Stimulated activated CD8-positive, alpha-beta memory T cell treated with anti-CD3 and anti-CD28 coated beads, Interleukin-4, amount 100 ng/mL, for 1 hour (primary cell): ENCODE measurements at places on chromosomes 3 and 15.

- DNase-seq: no peak
Observed at GRCh38 chr15:31463521-31464102, 137.0 kb downstream of the KLF13 start.

DNA sequence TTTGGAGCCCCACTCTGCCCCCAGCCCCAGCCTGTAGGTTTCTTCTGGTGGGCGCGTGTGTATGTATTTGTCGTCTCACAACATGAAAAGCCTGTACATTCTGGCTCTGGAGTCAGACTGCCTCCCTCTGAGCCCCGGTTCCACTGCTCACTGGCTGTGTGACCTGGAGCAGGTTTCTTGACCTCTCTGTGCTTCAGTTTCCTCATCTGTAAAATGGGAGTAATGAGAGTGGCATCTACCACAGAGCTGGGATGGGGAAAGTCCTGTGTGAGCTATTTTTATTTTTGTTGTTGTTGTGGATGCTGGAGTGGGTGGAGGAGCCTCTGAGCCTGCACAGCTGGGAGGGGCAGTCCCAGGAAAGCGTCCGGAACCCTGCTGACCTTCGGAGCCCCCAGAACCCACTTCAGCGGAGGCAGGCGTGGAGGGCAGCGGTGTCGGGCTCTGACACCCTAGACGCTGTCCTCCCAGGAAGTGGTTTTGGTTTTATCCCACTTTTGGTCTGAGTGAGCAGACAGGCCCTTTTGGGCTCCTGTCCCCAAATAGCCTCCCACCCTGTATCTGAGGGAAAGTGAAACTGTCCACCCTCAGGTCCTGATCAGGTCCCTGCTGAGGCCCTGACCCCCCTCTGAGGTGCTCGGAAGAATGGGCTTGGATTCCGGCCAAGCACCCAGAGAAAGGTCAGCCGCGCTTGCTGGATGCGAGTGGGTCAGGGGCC lies 103.5 kb downstream of the CHSY1 start:
- DNase-seq: no peak

DNA sequence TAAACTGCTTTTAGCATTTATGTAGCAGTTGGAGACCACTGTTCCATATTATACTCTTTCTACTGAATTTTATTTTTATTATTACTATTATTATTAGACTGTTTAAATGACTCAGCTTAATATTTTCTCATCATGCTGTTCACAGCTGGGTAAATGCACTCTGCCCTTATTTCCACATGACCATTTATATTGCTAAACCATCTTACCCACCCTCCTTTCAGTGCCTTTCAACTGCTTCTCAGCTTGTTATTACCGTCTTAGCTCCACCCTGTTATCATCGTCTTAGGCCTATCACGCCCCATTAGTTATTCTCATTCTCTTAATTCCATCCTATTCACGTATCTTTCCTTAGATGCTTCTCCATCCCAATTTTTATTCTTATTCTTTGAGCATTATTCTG lies 212.6 kb downstream of the GAP43 start:
- no peak for DNase-seq

DNA sequence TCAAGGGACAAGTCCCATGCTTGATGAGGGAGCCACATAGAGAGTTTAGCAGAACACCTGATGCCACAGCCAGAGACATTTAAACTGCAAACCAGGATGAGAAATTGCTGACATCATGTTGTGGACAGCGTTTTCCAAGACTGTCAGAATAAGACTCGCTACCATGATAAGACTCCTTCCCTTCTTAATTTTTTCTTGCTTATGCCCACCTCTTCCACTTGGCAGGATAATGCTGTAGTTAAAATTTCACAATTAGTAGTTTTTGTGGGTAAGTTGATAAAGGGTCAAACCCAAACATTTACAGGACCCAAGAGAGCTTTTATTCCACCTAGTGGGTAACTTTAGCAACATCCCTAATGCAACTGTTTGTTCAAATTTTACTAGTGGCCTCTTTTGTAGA lies 3.0 kb upstream of the PIAS1 start:
- DNase-seq: no peak

DNA sequence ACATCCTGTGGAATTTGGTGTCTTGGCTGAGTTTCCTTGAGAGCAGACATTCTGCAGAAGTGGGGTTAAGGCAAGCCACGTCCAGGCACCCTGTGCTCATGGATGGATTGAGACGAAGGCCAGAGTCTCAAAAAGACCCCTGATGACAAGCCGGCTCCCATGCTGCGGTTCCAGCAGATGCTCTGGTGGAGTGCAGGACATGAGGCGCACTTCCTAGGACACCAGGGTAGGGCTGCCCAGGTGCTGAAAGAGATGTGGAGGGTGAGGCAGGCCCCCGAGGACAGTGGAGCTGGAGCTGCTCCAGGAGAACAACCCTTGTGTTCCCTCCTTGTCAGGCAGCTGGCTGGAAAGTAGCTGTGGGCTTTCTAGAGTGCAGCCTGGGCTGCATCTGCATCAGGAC lies 81.0 kb downstream of the ASB7 start:
- no peak for DNase-seq

DNA sequence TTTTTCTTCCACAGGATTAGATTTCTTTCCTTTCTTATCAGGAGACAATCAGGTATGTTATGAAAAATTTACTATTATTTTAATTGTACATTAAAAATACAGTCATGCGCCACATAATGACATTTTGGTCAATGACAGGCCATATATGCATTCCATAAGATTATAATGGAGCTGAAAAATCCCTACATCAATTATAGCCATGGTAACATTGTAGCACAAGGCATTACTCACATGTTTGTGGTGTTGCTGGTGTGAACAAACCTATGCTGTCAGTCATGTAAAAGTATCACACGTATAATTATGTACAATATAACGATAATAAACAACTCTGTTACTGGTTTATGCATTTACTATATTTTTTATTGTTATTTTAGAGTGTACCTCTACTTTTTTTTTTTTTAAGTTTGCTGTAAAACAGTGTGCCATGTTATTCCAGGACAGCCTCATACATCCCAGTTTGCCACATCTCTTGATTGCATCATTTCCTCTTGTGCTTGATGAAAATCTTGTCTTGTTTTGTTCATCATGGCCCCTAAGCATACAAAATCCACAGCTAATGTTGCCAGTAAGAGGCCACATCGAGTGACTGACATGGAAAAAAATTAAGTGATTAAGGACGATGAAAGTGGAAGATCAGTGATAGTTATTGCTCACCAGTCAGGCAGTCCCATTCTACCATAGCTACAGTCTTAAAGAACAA lies 21.4 kb downstream of the CALML4 start:
- no peak for DNase-seq

DNA sequence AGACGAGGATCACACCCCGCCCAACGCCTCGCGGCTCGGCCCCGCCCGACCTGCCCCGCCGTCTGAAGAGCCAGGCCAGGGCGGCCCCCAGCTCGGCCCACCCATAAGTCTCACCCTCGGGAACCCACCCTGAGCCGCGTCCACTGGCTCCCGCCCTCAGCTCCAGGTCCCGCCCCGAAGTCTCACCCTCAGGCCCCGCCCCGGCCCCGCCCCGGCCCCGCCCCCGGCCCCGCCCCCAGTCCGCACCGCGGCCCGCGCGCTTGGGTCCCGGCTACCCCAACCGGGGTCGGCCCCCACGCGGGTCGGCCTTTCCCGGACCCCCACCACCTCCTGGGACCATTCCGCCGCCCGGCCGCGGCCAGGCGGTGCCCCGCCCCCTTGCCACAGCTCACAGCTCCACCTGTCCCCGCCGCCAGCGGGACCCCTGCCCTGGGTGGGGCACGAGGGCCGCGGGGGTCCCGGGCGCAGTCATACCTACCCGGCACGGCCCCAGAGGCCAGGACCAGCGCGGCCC lies 489 bp downstream of the CSPG5 start:
- no peak for DNase-seq

DNA sequence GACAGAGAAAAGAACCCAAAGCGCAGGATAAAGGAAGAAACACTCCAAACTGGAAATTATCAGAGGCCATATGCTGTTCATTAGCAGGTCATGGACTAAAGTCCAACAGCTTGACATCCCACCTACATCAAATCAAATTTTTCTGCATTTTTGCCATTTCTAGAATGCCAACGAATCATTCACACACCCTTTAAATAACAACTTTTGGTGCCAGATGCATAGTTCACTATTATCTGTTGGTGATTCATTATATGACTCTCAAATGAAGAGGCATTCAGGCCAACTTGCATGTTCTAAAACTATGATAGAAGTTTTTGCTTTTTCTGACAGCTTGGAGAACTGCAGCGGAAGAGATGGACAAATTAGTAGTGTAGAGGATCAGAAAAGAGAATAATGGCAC lies 529.8 kb upstream of the NAALADL2 start:
- no peak for DNase-seq

- DNase-seq: no peak
Observed at GRCh38 chr3:164416491-164417222, 661.6 kb downstream of the SI start.

GRCh38 chr3:99730870-99731269 lies 86.8 kb upstream of the CMSS1 start:
- no peak for DNase-seq

- DNase-seq: no peak
Observed at GRCh38 chr3:24086617-24087404, 141.7 kb downstream of the NR1D2 start.

DNA sequence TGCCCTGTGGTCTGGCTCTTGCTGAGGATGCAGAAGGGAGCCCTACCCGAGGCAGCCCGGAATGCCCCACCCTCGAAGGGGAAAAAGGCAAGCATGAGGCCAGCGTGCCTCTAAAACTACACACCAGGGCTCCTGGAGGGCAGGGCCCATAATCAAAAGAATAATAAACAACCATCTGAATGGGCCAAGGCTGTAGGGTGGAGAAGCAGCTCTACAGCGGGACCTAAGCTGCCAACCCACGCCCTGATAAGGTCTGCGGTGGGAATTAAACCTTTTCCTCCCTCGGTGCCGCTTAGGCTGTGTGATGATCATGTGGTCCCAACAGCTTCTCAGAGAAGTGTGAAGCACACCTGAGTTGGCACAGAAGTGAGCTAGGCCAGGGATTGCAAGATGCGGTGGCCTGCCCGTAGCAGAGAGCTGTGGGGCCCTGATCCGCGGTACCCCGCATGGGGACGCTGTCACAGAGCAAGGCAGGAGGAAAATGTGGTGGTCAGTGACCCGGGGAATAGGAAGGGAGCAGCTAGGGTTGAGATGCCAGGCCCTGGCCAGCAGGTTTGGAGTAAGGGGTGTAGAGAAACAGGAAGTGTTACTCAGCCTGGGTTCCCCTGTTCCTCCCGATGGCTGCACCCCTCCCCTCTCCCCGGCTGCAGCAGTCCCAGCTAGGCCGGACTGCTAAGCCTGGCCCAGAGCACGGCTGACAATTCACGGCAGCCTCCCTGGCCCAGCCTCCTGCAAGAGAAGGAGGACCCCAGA lies 1.1 kb upstream of the C15orf62 start:
- no peak for DNase-seq

GRCh38 chr3:55128225-55128823 lies 200.5 kb upstream of the LRTM1 start:
- no peak for DNase-seq

GRCh38 chr15:85094685-85095084 lies 113.0 kb downstream of the PDE8A start:
- no peak for DNase-seq

GRCh38 chr15:88703533-88703932 lies 64.7 kb downstream of the ISG20 start:
- no peak for DNase-seq

GRCh38 chr3:66297900-66298299 lies 77.1 kb downstream of the SLC25A26 start:
- no peak for DNase-seq

GRCh38 chr3:151555523-151555922 lies 94.7 kb upstream of the IGSF10 start:
- DNase-seq: no peak

- no peak for DNase-seq
Observed at GRCh38 chr15:90644526-90644925, 72.6 kb upstream of the BLM start.

DNA sequence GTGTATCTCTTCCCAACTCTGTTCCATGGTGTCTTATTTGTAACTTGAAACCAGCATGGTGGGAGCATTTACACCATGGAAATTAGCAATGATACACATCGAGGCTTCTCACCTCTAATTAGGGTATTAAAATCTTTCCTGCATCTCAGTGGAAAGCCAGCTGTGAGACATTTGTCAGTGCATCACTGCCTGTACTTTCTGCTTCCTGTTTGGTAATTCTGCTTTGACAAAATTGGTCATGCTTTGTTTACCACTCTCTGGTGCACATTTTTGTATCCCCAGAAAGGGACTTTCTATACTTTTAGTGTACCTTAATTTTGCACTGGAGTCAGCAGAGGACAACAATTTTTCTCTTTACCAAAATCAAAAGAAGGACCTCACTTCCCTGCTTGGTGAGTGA lies 402.1 kb downstream of the PDCD6IP start:
- DNase-seq: no peak

DNA sequence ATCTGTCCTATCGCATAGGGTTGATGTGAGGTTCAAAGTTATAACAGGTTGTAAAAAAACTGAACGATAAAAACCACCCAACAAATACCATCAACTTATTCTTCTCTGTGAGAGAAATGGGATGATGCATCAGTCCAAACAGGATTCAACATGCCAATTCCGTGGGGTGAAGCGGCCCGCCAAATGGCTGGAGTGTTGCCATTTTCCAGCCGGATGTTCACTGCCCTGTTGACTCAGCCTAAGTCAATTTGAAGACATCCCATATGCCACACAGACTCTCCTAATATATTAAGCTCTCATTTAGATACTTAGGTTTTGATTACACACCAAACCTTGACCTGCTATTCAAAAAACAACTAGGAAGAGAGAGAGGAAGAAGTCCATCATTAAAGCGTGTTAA lies 311.1 kb downstream of the VPS13C start:
- DNase-seq: no peak

- no peak for DNase-seq
Observed at GRCh38 chr15:92903631-92903965, 3.5 kb downstream of the CHD2 start.
